Neuronal stem cell (in vitro differentiated cells): ENCODE measurements at places on chromosomes 3 and 15.

- no peak for DNase-seq
These were observed 100.8 kb downstream of the OPA1 start for GRCh38 chr3:193693774-193694173.

GRCh38 chr3:195692354-195692685 is 28.5 kb upstream of the MUC20 start:
- no peak for DNase-seq

DNA sequence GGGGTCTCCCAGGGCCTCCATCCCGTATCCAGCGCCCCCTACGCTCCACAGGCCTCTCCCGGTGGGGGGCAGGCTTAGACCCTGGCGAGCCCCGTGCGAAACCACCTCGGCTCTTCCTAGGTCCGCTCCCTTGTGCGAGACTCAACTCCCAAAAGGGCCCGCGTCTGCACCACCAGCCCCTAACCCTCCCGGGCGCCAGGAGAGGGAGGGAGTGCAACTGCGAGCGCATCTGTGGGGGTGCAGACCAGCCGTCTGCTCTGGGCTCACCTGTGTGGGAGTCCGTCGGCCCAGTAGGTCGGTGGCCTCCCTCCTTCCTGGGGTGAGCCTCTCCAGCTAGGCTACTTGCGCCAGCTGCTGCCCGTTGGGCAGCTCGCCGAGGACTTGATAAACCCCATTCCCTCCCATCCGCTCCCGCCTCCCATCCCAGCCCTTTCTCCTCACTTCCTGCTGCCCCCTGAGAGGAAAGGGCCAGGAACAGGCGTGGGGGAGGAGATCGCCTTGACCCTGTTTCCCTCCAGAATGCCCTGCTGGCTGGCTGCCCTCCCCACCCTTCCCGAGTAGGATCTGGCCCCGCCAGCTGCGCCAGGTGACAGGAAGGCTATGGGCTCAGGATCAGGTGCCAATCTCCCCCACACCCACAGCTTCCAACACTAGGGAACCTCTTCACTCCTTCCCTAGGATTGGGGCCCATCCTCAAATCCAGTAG is at the start of gene HYAL2:
HYAL2 (minus strand) TSS at position 360 of the 706 bp plus-strand sequence. CDS start 2,256 bp downstream, outside the sequence.
- no peak for DNase-seq

GRCh38 chr3:169060037-169060436 is 603.5 kb downstream of the MECOM start:
- no peak for DNase-seq

- peak; percentile 43 for DNase-seq
These were observed 31.5 kb upstream of the RPS17 start for GRCh38 chr15:82571722-82572222.

- no peak for DNase-seq
These were observed 1.6 kb downstream of the FAM81A start for GRCh38 chr15:59439576-59439975.

GRCh38 chr15:67550522-67550921 is 8.0 kb downstream of the MAP2K5 start:
- DNase-seq = no peak

- no peak for DNase-seq
These were observed 48.4 kb downstream of the WNT7A start for GRCh38 chr3:13831386-13831996.

DNA sequence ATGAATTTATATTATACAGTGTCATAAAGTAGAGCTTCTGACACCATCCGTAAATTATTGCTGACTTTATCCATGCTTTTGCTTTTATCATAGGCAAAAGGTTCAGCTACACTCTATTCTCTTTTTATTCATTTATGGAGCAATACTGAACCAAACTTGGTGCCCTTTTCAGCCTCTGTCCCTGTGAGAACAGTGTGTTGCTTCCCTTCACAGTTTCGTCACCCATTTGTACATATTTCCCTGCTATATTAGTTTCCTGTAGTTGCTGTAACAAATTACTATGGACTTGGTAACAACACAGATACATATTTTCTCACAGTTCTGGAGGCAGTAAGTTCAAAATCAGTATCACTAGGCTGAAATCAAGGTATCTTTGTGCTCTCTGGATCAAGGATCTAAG is 2.8 kb upstream of the RPL24 start:
- no peak for DNase-seq

DNA sequence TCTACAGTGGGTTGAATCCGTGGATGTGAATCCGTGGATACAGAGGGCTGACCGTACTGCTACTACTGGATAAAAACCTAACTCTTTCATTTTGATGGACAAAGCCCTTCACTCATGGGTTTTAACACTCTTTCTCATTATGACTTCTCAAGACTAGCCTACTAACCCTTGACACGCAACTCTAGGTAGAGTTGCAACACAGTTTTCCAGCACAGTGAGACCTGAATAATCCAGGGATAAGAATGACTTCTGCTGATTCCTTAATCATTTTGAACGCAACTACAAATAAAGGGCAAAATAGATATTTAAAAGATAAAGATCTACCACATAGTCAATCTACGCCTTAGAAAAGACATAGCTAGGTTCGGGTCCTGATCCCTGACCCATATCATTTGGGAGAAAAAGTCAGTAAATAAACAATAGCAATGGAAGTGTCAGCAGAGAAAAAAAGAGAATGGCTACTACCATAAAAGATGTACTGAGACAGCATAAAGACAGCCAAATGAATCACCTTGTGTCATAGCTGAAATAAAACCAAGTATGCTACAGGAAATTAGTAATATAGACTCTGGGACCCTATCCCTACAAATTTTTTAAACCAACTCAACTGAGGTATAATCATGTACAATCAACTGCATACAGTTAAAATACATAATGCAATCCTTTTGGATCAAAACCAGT is 87.6 kb downstream of the DPH6 start:
- no peak for DNase-seq

DNA sequence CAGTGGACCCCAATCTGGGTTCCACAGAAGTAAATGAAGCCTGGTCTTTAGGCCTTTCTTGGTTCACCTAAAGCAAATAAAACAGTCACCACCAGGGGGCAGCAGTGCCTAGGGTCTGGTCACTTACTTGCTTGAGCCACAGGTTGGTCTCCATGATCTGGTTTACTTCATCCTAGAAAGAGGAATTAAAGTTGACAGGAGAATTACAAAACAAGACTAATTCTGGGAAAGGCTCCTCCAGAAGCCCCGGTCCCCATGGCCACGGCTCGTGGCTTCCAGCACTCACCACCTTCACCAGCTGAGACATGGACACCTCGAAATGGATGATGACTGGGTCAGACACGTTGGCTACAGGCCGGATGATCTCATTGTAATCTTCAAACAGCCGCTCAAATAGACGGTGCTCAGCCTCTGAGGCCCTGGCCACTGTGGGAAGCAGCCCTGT is 2.3 kb downstream of the CHRNA3 start:
- DNase-seq = peak; percentile 88

DNA sequence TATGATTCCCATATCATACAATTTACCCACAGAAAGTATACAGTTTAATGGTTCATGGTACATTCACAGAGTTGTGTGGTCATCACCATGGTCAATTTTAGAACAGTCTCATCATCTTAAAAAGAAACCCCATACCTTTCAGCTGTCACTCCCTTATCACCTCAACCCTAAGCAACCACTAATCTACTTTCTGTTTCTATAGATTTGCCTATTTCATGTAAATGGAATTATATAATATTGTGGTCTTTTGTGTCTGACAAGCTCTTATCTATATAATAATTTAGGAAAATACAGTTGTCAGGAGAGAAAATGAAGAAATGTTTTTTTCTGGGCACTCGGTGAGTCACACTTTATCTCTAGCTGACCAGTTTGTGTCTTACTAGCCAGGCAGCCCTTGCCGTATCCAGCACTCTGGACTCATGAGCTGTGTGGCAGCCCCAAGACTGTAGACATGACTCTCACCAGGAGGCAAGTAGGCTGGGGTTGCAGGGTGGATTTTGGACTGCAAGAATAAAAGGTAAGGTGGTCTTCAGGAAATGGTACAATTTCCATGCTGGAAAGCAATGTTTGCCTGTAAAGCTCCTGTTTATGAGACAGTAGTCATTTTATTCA is 234.6 kb downstream of the THRB start:
- no peak for DNase-seq

- no peak for DNase-seq
These were observed 797 bp downstream of the PAQR9 start for GRCh38 chr3:142962520-142963233.

- no peak for DNase-seq
These were observed 29.1 kb downstream of the SLC6A1 start for GRCh38 chr3:11021611-11022011.

DNA sequence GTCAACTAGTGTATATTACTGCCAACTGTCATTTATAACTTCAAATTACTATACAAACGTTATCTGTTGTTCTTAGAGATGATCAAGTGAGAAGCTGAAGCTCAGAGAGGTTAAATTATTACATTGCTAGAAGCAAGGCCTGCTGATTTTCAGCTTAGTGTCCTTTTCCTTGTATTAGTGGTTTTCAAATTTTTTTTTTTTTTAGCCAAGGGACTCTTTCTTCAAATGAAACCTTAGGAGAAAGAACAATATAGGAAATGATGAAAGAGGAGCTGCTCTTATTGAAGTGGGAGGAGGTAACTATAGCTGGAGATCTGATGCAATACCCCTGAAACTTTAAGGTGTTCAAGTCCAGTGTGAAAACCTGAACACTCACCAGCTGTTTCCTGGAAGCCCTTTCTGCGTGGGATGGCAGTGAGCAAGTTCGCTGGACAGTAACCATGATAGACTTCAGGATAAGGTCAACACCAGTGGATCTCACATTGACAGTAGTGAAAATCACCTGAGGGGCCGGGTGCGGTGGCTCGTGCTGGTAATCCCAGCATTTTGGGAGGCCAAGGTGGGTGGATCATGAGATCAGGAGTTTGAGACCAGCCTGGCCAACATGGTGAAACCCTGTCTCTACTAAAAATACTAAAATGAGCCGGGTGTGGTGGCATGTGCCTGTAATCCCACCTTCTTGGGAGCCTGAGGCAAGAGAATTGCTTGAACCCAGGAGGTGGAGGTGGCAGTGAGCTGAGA is 376.2 kb downstream of the EDEM1 start:
- no peak for DNase-seq

DNA sequence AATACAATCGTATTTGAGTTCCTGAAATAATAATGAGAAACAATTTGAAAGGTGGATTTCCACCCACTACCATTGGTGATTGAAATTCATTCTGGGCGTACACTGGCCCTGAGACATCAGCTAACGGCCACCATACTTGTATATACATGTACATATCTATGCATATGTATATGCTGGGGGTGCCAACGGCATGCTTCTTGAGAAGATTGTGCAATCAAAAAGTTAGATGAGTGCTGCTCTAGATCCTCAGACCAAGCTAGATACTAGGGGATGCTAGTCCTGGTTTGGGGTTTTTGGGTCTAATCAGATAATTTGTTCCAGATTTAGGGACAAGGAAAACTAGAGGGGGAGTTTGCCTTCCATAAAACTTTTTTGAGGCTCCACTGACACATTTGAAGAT is 2.9 kb downstream of the TMEM40 start:
- no peak for DNase-seq

GRCh38 chr3:29683018-29683993 is 402.4 kb downstream of the RBMS3 start:
- no peak for DNase-seq

- no peak for DNase-seq
These were observed 38.9 kb upstream of the SNTN start for GRCh38 chr3:63613561-63613960.

DNA sequence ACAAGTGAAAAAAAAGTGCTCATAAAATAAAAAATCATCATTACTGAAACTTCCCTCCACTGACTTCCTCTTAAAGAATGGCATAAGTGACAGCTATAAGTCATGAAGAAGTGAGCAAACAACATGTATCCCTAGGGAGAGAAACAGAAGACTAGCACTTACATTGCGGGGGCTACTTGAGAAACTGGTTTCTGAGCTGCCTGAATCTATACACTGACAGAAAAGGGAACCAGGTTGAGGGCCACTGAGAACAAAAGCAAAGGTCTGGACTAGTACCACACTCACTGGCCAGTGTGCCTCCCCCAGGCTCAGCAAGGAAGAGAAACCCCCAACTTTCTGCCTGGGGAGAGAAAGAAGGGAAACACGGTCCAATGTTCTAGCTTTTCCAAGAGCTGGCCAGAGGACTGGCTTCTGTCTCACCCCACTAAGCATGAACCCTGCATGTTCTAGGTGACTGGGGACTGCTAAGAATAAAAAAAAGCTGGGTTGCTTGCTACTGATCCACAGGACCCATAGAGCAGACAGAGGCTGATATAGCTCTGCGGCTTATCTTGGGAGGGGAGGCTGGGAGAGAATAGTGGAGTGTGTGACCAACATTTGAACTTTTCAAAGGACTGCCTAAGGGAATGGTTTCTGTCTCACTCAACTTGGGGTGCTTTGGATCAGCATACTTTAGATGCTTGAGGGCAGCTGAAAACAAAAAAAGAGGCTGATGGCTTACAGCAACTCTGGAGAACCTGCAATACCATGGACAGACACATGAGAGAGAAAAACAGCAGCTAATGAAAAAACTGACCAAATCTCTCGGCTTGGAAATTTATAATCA is 8.1 kb downstream of the RAD18 start:
- DNase-seq = no peak

DNA sequence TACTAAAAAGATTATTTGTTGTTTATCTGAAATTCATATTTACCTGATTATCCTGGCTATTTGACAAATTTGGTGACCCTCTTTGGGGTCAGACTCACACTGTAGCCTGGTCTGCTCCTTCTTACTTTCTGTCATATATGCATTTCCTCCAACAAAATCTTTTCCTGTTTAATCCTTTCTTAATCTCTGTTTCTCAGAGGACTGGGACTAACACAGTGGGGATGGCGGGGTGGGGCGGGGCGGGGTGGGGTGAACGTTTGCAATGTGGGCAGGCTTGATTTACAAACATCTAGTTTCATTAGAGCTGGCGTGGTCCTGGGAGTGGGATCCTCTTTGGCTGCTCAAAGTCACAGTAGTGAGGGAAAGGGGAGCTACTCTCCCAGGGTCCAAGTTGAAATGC is 35.3 kb upstream of the CDCP1 start:
- no peak for DNase-seq

DNA sequence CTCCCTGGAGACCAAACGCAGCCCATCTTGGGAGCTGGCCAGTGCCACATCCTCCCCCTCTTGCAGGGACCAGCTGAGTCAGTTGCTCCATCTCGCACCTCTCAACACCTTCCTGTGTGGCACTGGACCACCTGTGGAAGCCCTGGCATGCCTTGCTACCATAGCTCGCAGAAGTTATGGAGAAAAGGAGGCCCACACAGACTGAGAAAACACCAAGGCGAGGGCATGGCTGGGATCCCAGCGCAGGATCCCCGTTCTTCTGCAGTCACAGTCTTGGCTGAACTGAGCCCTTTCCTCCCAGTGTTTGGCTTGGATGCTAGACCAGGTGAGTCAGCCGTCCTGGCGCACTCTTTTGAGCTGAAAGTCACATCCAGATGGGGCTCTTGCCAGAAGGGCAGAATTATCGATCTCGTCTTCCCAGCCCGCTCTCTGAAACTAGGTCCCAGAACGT is 46.9 kb downstream of the CHRD start:
- no peak for DNase-seq
